Stimulated activated CD8-positive, alpha-beta memory T cell treated with anti-CD3 and anti-CD28 coated beads, Interleukin-4, amount 100 ng/mL, for 1 hour (primary cell): ENCODE measurements at places on chromosomes 6 and 20.
A peak's percentile ranks its signal among the peaks of the same experiment; 100 is the strongest.

DNA sequence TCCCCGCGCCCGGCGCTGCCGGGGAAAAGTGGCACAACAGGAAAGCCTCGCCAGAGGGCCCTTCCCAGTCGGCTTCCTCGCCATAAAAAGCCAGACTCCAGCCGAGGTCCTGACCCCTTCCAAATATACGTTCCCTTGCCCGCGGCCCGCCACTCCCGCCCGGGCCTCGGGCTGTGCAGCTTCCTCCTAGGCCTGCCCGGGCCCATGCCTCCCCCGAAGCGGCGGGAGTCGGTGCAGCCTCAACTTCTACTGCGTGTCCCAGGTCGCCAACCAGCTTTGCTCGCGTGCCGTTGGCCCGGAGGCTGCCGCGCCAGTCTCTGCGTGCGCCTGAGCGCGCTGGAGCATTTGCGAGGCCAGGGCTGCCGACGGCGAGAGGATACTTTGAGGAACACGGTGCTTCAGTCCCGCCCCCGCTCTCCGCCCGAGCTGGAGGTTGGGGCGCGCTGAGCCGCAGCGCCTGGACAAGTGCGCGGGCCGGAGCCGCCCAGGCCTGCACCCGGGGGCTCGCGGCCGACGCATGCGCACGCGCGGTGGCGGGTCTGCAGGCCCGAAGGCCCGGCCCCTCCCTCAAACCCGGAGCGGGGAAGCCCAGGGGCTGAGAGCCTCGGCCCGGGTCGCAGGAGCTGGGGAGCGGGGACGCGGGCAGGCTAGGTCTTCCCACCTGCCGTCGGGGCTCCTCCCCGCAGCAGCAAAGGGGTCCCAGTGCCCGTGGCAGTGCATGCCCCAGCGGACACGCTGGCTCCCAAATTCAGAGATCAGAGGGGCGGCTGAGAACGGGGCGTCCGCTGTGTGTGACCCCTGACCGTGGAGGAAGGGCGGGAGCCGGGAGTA lies 10.2 kb downstream of the FOXC1 start:
- DNase-seq, result no peak

- no peak for DNase-seq
Measured at GRCh38 chr20:31485450-31486339, 10.6 kb downstream of the REM1 start.

- DNase-seq, result no peak
Measured at GRCh38 chr20:25160897-25161296, 34.6 kb upstream of the ENTPD6 start.

GRCh38 chr6:73969971-73970970 lies 274.3 kb downstream of the CD109 start:
- DNase-seq, result no peak

GRCh38 chr6:149064001-149064659 lies 253.4 kb upstream of the TAB2 start:
- no peak for DNase-seq

GRCh38 chr6:5094327-5094726 lies 9.2 kb downstream of the PPP1R3G start:
- DNase-seq, result no peak

GRCh38 chr6:54874349-54875048 lies 27.9 kb downstream of the FAM83B start:
- no peak for DNase-seq

DNA sequence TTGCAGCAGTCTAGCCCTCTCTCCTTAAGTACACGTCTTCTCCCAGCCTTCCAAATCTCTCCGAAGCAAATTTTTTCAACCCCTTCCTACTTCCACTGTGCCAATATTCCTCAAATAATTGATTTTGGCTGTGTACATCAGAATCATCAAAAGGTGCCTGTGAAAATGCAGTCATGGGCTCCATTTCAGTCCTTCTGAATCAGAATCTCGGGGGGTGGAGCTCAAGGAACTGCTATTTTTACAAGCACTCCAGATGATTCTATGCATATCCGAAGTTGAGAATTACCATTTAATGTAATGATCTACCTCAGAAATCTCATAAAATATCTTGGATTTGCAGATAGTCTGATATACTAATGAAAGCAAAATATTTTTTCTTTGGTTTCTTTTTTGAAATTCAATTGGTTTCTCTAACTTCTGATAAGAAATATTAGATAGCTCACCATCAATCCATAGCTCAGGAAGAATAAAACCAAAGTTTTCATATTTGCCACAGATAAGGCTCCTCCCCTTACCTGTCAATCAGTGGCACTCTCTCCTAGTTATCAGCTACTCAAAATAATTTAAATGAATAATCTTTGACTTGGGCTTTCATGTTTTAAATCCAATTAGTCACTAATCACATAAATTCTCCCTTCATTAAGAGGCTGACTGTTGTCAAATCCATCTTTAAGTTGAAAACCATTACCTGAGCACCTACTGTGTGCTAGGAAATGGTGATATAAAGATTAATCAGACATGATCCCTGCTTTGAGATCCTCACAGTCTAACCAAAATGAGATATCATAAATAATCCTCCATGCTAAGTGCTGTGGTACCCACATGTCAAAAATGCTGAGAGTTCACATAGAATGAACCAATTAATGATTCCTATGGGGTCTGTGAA lies 36.4 kb upstream of the STXBP5 start:
- no peak for DNase-seq

- DNase-seq, result no peak
Measured at GRCh38 chr6:16105854-16106253, 23.0 kb upstream of the MYLIP start.

GRCh38 chr6:106281661-106282060 lies 43.9 kb downstream of the ATG5 start:
- no peak for DNase-seq

GRCh38 chr6:122660296-122660695 lies 50.1 kb downstream of the PKIB start:
- no peak for DNase-seq

GRCh38 chr6:36505744-36506534 lies 41.3 kb downstream of the STK38 start:
- DNase-seq, result no peak

DNA sequence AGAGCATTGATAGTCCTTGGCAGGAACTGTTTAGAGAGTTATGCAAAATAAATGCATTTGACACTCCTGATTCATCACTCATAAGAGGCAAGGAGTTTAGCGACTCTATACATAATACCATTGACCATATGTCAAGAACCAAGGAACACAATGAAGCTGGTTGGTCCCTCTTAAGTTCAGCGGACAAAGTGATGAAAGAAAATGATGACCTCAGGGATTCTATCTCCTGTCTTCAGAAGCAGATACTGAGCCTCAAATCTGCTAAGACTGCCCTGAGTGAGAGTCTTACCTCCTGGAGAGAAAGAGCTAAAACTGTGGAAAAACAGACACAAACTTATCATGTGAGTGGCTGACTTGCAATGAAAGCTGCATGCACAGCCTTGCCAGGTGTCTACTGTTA lies 9.5 kb upstream of the NKAIN2 start:
- DNase-seq, result no peak

GRCh38 chr6:26045065-26045927 lies 41.9 kb upstream of the HFE start:
- no peak for DNase-seq

GRCh38 chr6:11294228-11294627 lies 61.8 kb upstream of the NEDD9 start:
- DNase-seq, result no peak

- peak; percentile 32 for DNase-seq
Measured at GRCh38 chr6:7390226-7390878, 744 bp downstream of the RIOK1 start.

DNA sequence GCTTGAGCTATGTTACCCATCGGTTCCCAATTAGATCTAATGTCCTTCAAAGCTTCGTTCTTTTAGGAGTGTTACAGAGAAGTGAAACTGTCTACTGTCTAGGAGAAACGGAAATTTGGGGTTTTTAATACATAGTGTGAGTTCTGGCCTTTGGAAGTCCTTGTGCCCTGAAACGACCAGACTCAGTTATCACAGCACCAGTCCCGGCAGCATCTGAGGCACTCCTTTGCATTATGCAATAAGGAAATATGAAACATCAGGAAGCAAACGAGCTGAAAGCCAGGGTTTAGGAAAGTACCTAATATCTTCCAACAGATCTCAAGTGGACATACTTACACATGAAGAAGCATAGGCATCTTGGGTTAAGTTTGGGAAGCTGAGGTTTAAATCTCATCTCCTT lies 61.8 kb upstream of the ADGRF1 start:
- no peak for DNase-seq

DNA sequence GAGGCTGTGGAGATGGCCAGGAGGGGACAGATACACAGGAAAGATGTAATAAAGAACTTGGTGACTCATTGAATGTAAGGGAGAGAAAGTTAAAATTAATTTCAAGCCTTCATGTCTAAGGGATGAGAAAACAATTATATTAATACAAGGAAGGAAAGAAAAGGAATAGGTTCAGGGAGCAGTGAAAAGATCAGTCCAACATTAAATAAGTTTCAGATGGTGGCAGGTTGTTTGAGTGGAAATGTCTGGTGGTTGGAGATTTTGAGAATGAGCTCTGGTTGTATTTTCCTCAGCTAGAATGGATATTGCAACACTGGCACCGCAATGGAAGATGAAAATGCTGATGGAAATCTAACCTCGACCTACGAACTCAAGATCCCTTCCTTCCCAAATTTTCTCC lies 304.3 kb downstream of the COL12A1 start:
- no peak for DNase-seq

DNA sequence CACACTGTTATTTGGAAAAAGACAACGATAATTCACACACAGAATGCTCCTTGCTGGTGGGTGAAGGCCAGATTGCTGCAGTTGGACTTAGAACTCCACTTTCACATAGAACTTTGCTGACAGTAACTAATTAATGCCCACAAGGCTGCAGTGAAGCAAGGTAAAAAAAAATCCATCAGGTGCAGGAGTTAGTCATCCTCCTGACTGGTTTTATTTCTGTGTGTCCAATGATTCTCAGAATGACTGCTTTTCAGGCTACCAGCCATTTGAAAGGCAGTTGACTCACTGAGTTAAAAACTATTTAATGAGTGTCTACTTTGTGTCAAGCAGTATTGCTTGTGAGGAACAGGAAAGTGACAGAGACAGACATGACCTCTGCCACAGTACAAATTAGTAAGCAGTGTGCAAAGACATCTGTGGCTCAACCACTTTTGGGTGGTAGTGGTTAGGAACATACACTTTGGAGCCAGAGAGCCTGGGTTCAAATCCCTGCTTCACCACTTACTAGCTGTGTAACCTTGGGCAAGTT lies 41.9 kb downstream of the ELOVL5 start:
- DNase-seq, result no peak

DNA sequence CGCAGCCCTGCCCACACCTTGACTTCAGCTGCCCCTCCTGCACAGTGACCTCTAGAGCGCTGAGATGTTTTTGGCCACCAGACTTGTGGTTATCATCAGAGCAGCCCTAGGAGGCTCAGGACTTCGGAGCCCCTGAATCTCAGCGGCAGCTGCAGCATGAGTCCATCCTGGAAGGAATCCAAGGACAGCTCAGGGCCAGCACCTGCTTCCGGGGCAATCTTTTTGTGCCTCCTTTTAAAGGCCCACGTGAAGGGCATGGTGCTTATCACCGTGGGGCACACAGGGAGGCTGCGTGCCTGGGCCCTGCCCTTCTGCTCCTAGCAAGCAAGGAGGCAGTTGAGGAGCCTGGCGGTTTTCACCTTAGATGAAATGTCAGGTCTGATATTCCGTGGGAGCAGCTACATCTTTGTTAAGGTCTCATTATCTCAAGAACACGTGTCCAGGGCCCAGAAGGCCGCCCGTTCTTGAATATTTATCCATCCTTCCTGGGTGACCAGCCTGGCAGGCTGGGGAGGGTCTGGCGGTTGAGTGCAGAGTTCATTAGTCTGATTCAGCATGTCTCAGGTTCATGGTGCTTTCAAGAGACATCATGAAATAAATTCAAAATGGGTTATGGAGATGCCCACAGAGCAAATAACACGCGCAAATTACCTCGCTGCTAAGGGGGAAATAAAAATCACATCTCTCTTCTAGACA lies 392.4 kb downstream of the TAF4 start:
- DNase-seq, result no peak

DNA sequence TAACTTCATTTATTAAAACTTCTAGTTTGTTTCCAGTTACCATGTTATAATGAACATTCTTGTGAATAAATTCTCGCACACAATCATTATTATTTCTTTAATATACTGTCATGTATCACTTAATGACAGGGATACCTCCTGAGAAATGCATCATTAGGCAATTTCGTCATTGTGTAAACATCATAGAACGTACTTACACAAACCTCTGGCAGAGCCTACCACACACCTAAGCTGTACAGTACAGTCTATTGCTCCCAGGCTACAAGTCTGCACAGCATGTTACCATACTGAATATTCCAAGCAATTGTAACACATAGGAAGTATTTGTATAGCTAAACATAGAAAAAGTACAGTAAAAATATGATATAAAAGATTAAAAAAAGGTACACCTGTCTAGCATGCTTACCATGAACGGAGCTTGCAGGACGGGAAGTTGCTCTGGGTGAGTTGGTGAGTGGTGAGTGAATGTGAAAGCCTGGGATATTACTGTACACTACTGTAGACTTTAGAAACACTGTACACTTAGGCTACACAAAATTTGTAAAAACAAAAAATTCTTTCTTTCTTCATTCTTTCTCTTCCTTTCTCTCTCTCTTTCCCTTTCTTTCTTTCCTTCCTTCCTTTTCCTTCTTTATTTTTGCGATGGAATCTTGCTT lies 268.2 kb upstream of the SOX4 start:
- DNase-seq, result no peak

DNA sequence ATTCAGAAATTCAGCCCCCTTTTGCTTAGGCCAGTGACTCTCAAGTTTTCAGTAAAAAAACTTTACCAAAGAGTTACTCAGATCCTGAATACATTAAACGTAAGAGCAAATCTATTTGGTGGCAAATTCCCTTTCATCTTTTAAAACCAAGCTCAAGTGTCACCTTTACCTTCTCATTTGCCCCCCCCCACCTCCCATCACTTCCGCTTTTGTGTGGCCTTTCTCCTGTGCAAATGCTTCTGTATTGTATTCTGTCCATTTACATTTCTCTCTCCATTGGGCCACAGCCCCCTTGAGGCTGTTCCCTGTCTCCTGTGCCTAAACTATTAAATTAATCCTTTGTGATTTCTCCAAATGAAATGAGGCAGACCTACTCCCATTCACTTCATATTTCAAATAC lies 1.9 kb downstream of the NOL7 start:
- DNase-seq, result no peak

GRCh38 chr6:162715601-162716000 lies 12.0 kb downstream of the PRKN start:
- no peak for DNase-seq

- no peak for DNase-seq
Measured at GRCh38 chr6:19298421-19298820, 538.7 kb upstream of the ID4 start.

- no peak for DNase-seq
Measured at GRCh38 chr20:57048027-57048869, 218.2 kb downstream of the BMP7 start.

- no peak for DNase-seq
Measured at GRCh38 chr20:36102809-36103596, 51.5 kb upstream of the EPB41L1 start.

DNA sequence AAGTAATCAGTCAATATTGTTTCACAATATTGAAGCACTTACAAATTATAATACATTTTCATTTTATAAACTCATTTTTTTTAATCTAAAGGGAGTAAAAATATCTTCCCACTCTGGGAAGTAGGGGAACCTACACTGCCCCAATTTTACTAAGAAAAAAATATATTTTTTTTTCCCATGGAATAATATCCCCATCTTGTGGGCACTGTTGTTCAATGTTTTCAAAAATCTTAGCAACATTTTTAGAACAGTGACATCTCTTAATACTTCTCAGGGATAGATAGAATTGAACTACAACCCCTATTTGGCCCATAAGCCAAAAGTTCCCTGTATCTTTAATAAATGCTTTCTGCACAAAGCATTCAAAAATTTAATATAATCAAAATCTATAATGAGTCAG lies 42.9 kb downstream of the ARHGAP18 start:
- no peak for DNase-seq
